ENCODE measurements at places on chromosomes 2 and 18.

DNA sequence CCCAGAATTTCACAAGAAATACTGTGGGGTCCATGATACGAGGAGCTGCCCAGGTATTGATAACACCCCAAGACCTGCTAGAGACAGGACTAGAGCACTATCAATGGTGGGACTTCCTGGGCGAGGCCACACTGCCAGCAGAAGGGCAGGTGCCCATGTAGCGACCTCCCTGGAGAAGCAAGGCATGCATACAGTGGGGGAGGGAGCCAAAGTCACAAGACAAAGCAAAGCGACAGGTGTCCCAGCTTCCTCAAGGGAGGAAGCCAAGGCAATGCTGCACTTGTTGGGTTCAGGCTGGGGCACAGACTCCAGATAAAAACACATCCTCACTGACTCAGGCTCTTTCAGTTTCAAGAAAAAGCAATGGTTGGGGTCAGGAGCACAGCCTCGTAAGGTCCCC, 7.5 kb downstream of the CD207 start:
- no peak for DNase-seq

- no peak for DNase-seq
These were observed at the start of gene LRRTM4 for GRCh38 chr2:77521931-77522470. Gene LRRTM4 (minus strand): TSS chr2:77522376.

GRCh38 chr2:211367293-211367692, 810.9 kb downstream of the CPS1 start:
- DNase-seq: no peak

GRCh38 chr2:205555566-205556230, 126.6 kb upstream of the NRP2 start:
- DNase-seq: no peak

- DNase-seq: no peak
These were observed 55.4 kb downstream of the RTP5 start for GRCh38 chr2:241924909-241925250.

- no peak for DNase-seq
These were observed 214.4 kb upstream of the SP5 start for GRCh38 chr2:170500770-170501169.

GRCh38 chr2:9336576-9337314, 86.6 kb downstream of the ITGB1BP1 start:
- peak; percentile 35 for DNase-seq

DNA sequence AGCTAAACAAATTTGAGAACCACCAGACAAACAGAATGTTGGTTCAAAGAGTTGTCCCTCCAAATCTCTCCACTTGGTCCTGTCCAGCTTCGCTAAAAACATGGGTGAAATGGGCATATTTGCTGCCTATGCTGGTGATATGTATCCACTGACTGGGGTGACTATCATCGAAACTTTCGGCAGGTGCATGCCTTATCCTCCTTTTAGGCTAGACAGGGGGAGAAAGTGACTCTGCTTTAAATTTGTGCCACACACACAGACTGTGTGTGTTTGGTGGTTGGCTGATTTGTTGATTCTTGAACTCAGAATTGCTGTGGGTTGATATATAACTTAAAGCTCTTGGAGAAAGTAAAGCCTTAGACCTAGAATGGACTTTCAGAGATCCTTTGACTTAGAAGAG, 324.1 kb upstream of the NT5C1B start:
- DNase-seq: no peak

- DNase-seq: peak; percentile 5
These were observed 397.2 kb upstream of the FANCL start for GRCh38 chr2:58638256-58638805.

DNA sequence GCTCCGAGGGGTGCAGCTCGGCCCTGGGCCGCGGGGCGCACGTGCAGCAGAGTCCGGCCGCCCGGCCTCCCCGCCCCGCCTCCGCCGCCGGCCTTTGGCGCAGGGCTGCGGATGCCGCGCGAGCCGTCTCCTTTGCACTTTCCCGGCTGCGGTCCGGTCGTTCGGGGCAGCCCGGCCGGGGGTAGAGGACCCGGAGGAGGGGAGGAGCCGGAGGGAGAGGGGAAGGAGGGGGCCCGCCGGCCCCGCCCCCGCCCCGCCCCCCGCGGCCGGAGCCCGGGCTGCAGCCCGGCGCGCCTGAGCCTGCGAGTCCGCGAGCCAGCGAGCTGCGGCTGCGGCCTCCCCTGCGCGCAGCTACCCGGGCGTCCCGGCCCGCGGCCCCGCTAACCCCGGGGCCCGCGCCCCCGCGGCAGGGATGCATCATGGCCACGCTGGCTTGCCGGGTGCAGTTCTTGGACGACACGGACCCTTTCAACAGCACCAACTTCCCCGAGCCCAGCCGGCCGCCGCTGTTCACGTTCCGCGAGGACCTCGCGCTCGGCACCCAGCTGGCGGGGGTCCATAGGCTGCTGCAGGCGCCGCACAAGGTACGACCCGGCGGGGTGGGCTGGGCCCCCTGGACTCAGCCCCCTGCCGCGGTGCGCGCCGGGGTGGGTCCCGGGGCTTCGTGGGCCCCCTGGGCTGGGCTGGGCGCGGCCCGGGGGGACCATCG, at the start of gene FHOD3:
TSS of gene FHOD3 (plus strand) at position 297 of the 709 bp plus-strand sequence. CDS start at position 420, 123 bp downstream.
- DNase-seq: peak; percentile 97

GRCh38 chr2:120439637-120440384, 93.9 kb downstream of the INHBB start:
- DNase-seq: no peak
